NCI-H345 (cell line): ENCODE measurements at places on chromosomes 5 and 9.

DNA sequence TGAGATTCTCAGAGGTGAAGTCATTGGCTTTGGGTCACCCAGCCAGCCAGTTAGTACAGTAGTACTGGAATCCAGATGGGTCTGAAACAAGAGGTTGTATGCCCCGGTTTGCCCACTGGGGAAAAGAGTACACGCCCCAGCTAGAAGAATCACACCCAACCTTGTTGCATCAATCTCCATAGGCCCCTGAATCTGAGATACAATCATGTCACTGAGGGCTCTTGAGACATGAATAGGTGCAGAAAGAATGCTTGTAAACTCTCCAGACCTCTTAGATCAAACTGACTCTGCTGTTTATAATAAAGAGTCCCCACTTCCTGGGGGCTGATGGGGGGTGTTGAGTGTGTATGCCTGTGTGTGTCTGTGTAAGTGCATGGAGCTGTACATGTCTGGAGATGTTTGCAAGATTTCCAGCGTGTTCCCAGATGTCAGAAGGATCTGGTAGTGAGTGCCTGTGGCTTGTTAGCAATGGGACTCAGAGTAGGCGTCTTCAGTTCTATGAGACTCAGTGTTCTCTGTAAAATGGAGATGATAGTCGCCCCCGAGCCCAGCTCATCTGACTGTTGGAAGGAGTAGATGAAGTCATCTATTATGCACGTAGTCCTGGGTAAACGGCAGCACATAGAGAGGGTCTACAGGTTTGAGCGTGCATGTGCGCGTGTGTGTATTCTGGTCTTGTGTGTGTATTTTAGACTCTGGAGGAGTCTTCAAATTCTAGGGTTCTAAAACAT lies 48.2 kb downstream of the COL27A1 start:
- DNase-seq: no peak

DNA sequence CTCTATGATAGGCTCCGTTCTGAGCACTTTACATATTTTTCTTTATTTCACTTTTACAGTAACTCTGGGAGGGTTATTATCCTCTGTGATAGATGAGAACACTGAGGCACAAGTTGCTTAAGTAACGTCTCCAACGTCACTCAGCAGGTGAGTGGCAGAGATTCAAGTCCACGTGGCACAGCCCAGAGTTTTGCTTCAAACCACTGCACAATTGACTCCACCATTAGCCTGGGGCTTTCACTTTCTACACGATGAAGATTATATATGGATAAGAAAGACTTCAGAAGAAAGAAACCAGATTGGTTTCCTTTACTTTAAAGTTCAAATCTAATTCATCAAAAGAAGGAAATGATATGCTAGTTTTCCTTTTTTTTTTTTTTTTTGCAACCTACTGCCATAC lies 245.9 kb downstream of the SYK start:
- no peak for DNase-seq

- no peak for DNase-seq
These were observed 35.9 kb upstream of the POC5 start for GRCh38 chr5:75753182-75753581.

DNA sequence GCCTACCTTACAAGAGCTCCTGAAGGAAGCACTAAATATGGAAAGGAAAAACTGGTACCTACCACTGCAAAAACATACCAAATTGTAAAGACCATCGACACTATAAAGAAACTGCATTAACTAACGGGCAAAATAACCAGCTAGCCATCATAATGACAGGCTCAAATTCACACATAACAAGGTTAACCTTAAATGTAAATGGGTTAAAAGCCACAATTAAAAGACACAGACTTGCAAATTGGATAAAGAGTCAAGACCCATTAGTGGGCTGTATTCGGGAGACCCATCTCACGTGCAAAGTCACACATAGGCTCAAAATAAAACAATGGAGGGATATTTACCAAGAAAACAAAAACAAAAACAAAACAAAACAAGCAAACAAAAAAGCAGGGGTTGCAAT lies 49.4 kb downstream of the POU5F2 start:
- DNase-seq: no peak

- DNase-seq: no peak
These were observed 43.6 kb upstream of the IPPK start for GRCh38 chr9:92713528-92713927.

- no peak for DNase-seq
These were observed 84.0 kb downstream of the SEC61B start for GRCh38 chr9:99305820-99306811.

DNA sequence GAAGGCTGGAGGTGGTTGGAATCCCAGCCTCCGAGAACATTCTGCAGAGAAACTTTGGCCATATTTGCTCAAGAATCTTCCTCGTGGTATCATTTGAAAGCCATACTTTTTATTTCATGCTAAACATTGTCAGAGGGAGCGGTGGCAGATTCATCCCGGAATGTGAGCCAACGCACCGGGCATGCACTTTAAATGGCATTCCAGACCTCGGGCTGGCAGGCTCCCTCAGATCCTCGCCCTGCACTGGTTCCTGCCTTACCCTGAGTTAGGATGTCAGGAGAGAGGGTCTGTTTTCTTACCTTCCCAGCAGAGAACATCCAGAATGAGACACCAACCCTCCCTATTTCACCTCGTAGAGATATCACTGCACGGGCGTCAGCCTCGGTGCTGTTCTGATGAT lies 33.8 kb downstream of the GDNF start:
- no peak for DNase-seq

- DNase-seq: no peak
These were observed 589.4 kb upstream of the WWC1 start for GRCh38 chr5:167702014-167702413.

GRCh38 chr5:139492700-139493192 lies 10.2 kb upstream of the STING1 start:
- DNase-seq: no peak

DNA sequence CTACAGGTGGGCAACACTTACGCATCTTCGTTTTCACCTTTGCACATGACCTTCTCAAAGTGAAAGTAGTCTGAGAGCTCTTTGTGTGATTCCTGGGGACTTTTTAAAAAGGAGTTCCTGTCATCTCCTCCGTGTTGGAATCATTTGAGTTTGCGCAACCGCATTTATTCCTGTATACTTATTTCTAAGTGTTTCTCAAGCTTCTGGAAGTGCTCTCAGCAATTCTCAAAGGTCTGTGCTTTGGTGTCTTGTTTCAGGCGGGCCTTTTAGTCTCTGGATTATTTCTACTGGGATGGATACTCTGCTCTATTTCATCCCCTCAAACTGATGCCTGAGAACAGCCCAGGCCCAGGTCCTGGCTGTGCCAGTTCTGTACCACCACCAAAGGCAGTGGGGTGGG lies 226.5 kb upstream of the TUT7 start:
- DNase-seq: no peak

DNA sequence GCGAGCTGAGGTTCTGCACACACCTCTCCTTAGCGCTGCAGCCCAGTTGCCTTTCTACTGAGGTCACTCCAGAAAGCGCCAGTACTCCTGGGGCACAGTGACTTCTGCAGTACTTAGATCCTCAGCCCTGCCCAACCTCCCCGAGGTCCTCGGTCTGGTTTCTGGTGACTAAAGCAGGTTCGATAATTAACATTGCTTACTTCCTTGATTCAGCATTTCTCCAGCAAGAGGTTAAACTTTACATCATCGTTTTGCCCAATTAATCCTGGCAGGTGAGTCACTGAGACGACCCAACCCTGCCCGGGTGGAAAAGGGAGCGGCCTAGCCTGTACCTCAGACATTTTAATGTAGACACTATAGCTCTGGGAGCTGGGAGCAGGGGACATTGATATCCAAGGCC lies 77.6 kb downstream of the PLAC8L1 start:
- DNase-seq: peak; percentile 48

DNA sequence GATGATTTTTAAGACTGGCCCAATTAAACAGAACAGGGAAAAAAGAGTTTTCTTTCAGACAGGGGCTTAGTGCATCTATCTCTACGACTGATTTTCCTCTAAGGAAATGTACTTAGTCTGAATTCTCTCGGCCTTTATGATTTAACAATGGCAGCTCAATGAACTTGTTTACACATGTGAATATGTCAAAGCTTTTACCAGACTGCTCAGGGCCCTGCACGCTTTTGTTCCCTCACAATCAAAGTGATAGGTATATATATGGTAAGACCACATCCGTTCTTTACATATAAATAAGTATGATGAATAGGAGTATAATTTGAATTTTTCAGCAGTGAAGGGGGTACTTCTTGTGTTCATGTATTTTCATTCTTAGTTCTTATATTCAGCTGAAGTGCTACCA lies 27.6 kb downstream of the LEAP2 start:
- no peak for DNase-seq

GRCh38 chr5:55456216-55456895 lies 78.4 kb downstream of the PLPP1 start:
- no peak for DNase-seq

GRCh38 chr5:61790678-61791077 lies 458.6 kb downstream of the ZSWIM6 start:
- no peak for DNase-seq

DNA sequence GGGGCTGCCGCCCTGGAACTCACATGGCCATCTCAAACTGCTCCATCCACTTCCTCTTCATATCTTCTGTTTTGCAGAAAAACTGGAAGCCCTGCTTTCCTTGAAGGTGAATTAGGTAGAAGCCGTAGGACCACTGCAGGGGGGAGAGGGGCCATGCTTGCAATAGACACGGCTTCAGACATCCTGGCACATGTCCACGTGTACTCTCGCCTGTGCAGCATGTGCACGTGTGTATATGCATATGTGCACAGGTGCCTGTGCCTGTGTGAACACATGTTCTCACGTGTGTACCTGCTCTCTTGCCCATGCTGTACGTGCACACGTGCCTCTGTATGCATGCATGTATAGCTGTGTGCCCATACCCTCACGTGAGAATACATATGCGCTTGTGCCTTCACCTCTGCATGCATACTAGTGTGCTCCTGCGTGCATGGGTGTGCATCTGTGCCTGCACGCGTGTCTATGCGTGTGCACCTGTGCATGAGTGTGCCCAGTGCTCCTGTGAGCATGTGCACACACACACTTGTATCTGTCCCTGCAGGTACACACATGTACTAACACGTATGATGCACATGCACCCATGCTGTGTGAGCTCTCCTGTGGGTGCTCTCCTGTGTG lies 47.7 kb upstream of the SARDH start:
- DNase-seq: no peak
